ENCODE measurements at places on chromosomes 12 and 14.

DNA sequence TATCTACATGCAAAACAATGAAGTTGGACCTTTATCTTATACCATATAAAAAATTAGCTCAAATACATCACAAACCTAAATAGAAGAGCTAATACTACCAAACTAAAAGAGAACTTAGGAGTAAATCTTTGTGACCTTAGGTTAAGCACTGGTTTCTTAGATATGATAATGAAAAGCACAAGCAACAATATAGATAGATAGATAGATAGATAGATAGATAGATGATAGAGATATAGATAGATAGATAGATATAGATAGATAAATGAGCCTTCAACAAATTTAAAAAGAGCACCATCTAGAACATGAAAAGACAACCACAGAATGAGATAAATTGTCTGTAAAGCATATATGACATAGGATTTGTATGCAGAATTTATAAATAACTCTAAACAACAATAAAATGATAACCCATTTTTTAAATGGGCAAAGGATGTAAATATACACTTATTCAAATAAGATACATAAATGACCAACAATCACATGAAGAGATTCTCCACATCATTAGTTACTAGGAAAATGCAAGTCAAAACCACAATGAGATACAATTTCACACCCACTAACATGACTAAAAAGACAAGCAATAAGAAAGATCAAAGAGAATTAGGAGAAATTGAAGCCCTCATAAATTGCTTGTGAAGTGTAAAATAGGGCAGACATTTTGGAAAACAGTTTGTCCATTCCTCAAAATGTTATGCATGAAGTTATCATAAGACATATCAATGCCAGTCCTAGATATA, 293.7 kb downstream of the BTG1 start:
- no peak for DNase-seq

DNA sequence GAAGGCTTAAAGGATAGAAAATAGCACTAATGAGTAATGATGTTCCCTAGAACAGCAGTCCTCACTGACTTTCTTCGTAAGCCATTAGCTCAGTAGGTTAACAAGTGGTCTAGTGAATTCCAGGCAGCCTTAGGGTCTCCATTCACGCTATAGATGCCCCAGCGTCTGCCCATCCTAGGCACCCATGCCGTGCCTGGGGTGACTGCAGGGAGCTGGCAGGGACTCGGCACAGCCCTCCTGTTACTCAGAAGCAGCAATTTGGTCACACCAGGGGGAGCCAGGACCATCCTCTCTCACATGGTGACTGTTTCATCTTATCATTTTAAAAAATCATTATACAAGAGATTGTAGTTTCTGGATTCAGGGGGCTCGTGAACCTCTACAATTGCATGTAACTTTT, 66.0 kb upstream of the TRAF3 start:
- no peak for DNase-seq

GRCh38 chr14:104771918-104772706, 19.2 kb downstream of the SIVA1 start:
- no peak for DNase-seq

DNA sequence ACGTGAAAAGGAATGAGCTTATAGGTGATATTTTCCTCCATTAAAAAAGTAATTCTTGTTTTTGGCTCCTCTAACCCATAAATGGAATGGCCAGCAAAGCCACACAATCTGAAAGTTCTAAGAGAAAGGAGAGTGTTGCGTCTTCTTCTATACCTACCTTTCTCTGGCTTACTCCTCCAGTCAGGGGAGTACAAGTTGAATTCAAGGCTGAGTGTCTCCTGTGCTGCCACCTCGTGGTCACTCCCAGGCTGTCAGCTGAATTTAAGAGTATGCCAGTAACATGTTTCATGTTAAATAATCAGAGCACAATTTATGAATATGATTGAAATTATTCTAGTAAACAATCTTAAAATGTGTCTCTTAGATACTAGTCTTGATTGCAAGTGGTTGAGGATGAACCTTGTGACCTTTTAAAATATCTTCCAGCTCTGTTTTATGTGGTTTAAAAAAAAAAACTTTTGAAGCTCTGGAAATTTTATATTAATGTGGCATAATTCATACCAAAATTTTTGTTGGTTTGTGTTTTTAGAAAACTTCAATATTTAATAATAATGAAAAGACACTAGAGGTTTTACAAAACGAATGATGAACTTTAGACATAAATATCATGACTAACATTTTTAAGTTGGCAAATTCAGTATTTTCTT, 31.7 kb downstream of the PTHLH start:
- DNase-seq, result peak; percentile 76

DNA sequence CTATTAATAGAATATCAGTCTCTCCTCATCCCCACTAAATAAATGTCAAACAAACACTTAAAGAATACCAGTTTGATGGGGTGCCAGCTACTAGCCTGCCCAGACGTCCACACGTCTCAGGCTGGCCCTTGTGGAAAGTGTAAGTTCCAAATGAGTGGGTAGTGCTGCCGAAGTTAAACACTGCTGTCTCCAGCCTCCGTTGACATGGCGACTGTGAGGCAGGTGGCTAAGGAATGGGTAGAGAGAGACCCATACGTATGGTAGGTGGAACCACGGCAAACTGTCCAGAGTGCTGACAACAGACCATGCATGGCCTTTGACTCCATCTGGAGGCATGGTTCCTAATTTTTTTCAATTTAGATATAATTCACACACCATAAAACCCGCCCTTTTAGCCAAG, 37.9 kb downstream of the PITPNM2 start:
- no peak for DNase-seq

Measured in EL (cell line).